Type B pancreatic cell (in vitro differentiated cells): ENCODE measurements at places on chromosomes 6 and 20. TPM values are rescaled to one million over a fixed set of nuclear protein-coding genes. Genes with fewer than 3 reads are reported as not detected.

LIN28B gene
- total RNA-seq: 7.6 and 22.3 TPM in 2 replicates

DNA sequence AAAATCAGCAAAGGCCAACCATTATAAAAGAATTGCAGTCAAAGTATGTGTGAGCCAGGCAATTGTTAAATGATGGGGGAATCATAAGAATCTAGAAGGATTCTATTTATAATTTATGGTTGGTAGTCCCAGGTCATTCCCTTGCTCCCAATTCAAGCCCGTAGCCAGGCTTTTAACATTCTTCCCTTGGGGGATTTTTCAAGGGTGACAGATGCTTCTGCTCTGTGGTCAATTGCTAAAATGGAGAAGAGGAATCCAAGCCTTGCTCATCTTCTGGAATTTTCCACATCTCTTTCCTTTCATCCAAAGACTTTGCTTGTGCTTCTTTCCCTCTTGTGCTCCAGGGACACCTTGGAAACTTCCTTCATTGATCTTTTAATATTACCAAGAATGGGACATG, 18.0 kb upstream of the BCAS1 start:
- no peak for DNase-seq

GRCh38 chr6:131744432-131745287, 33.8 kb upstream of the CTAGE9 start:
- DNase-seq: no peak

DNA sequence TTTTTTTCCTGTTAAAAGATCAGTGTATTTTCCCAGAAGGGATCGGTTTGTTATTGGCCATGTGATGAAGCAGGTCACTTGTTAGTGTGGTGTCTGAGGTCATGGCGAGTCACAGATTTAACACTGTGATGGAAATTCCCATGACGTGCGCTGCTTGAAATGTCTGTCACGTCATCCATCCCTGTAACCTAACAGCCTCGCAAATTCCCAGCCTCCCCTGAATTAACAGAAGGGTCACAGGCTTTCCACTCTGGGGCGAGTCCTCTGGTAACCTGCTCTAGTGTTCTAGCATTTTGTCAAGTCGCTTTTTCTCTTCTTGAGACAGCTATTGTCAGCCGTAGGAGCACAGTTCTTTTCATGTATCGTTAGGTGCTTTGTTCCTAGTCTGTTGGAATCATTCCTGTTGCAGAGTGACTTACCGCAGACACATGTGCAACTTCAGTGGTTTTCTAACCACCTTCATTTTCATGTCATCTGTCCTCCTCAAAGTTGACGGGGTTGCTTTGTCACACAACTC, 137.2 kb downstream of the MAP3K4 start:
- no peak for DNase-seq

- DNase-seq: no peak
Observed at GRCh38 chr6:158408552-158409130, 96.4 kb downstream of the TULP4 start.

MAS1 gene
- not detected in 2 replicates for total RNA-seq

DNA sequence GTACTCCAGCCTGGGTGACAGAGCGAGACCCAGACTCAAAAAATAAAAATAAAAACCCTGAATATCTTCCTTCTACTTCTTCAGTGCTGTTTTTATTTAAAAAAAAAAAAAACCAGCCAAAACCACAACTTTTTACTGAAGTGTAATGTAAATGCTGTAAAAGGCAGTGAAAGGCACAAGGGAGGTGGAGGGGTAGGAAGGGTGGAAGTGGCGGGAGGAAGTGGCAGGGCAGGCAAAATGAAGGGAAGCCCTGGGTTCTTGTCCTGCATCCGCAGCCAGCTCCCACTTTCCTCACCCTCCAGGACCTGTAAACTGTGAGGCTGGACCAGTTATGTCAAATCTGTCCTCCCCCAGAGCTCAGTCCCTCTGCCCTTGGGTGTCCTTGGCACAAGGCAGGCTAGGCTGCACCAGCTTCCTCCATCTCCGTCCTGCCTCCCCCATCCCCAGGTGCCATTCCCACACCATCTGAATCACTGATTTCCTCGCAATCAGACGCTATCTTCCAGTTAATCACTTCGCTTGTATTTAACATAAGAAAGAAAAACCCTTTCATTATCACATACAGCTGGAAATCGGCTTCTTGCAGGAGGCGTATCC, 13.7 kb upstream of the PANK2 start:
- DNase-seq: no peak

- no peak for DNase-seq
Observed at GRCh38 chr6:15331143-15331542, 85.3 kb downstream of the JARID2 start.
